ENCODE measurements at places on chromosomes 6 and 20. TPM values are rescaled to one million over a fixed set of nuclear protein-coding genes. Genes with fewer than 3 reads are reported as not detected.

KIAA1755 gene
- total RNA-seq: not detected

SNAP91 gene
- not detected for total RNA-seq

AGER gene
- total RNA-seq: 27.0 TPM

PBOV1 gene
- not detected for total RNA-seq

OR12D3 gene
- not detected for total RNA-seq

GNAS-AS1 gene
- total RNA-seq: not detected

HECA gene
- 207 TPM for total RNA-seq

TFAP2A gene
- 0.16 TPM for total RNA-seq

TNF gene
- total RNA-seq: 33.1 TPM

VSX1 gene
- total RNA-seq: not detected

RREB1 gene
- total RNA-seq: 60.0 TPM

ZSCAN26 gene
- 6.2 TPM for total RNA-seq

SERAC1 gene
- 2.5 TPM for total RNA-seq

SCGN gene
- total RNA-seq: not detected

C6orf52 gene
- total RNA-seq: not detected

TULP4 gene
- total RNA-seq: 68.2 TPM

GSTA3 gene
- total RNA-seq: not detected

Data from CD4-positive, alpha-beta T cell (primary cell).